ENCODE measurements at places on chromosomes 7 and 10. TPM values are rescaled to one million over a fixed set of nuclear protein-coding genes. Genes with fewer than 3 reads are reported as not detected.

Gene GCK
- 1.8 TPM for total RNA-seq

DNA sequence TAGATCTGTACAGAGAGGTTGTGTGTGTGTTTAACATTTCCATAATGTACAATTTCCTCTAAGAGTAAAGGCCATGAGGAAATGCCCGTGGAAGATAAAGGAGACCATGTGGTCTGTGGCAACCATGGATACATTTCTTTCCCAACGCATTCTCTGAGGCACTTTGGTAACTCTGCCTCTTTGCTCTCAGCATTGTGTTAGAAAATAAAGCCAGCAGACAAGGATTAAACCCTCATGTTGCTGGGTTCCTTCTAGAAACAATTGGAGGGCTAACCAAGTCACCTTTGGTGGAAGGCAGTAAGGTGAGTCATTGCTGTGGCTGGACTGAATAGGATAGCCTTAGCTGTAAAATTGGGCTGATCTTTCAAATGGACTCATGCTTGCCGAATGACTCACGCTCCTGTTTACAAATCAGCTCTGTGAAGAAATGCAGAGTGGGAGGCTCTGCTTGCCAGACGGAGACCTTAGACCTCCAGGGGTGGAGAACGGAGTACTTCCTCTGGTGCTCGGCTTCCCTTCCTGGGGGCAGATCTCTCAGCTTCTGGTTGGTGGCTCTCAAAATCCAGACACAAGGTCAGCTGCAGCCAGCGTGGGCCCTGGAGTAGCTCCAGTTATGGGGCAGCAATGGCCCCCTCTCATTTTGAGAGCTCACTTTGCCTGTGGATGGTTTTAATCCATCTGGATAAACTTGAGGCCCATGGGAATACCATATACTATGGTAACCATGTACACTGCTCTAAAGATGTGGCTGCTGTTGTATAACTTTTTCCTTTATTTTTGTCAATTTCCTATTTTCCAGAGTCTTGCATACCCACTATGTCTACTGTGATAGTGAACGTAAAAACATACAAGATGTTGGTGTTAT is 137.3 kb downstream of the TCF7L2 start:
- peak; percentile 88 for DNase-seq

DNA sequence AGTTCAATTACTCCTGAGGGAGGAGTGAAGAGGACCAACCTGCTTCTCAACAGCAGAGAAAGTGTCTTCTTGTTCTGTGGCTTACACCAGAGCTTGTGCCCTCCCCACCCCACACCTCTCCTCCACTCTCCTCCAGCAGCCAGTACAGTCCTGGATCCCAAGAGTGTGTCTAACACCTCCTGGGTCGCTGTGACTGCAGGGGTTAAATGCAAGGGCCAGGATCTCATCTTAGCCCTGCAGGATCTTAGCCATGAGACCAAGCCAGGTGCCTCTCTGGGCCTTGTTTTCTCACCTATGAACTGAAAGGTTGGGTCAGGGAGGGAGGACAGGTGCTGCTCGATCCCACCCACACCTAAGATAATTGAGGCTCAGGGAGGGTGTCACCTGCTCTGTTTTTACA is 34.5 kb upstream of the MSRB2 start:
- no peak for DNase-seq

GRCh38 chr10:36114141-36114540 is 472.0 kb upstream of the FZD8 start:
- DNase-seq = no peak

GRCh38 chr7:73976761-73977618 is 51.0 kb upstream of the ELN start:
- peak; percentile 58 for DNase-seq
